ENCODE measurements at places on chromosomes 16 and 17. TPM values are rescaled to one million over a fixed set of nuclear protein-coding genes. Genes with fewer than 3 reads are reported as not detected.
A peak's percentile ranks its signal among the peaks of the same experiment; 100 is the strongest.

DNA sequence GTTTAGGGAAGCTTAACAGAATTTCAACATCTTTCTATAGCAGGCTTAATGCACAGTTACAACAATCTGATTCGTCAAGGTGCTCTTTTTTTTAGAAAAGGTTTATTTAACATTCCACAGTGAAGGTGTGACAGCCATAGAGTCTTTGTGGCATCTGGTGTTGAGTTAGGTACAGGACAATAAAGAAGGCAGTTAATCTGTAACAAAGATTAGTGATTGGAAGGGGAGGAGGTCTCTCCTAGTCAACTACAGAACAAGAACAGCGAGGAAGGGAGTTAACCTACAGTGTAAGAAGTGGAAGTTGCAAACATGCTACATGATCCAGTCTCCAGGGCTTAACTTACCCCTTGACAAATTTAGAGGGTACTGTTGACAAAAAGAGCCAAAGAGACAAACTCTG lies 3.0 kb upstream of the ZDHHC7 start:
- DNase-seq: peak; percentile 74

DNA sequence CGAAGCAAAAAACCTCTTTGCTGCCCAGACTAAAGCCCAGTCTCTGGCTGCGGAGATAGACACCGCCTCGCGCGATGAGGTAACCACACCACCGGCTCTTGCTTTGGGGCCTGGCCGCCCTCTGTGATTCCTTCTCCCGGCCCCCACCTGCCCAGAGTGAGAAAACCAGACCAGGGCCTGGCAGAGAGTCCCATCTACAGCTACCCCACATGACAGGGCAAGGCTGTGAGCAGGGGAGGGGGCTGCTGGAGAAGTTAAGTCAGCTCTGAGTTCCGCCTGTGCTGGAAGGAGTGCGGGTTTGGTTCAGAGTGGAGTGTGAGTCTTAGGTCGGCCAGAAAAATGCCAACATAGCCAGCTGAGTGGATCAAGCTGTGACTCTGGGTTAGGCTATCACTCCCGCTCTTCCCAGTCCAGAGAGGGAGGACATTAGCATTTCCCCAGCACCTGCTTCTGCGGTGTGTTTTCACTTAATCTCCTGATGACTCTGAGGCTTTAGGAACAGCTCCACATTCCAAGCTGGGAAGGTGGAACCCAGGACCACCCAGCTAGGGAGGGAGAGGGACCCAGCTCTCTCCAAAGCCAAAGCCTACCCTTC lies 139.0 kb downstream of the RAB11FIP4 start:
- DNase-seq: no peak

DNA sequence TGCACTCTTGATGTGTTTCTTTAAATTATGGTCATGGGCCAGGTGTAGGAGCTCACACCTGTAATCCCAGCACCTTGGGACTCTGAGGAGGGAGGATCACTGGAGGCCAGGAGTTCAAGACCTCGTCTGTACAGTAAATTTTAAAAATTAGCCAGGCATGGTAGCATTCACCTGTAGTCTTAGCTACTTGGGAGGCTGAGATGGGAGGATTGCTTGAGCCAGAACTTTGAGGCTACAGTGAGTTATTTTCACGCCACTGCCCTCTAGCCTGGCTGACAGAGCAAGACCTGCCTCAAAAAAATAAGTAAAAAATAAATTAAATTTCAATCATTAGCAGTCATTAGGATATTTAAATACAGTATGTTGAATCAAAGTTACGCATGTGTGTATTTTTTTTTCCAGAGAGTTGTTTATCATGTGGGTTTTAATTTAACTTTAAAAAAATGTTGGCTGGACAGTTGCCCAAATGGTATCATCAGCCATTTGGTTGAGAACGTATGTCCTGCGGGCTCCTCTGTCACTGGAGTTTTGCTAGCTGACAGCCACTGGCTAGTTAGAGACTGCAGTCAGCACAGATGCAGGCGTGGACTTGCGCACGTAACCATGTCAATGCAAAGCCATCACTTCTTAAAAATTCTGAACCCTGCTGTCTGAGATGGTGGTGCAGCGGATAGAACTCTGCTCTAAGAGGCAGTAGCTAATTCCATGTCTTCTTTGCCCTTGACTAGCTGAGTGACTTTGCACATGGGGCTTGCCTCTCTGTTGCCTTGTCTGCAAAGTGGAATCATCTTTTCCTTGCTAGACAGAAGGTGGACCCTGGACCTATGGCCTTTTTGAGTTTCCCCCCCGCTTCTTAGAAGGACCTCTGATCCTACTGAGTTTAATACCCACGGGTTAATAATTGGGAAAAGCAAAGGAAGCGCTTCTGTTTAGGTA lies 40.0 kb downstream of the MAPT start:
- DNase-seq: no peak

TBC1D3B gene
- total RNA-seq: 7.7 TPM

VAT1L gene
- total RNA-seq: 0.85 TPM

All from kidney (tissue), 22 donors.